ENCODE measurements at places on chromosomes 12 and 14.

GRCh38 chr12:45130881-45131281 is 80.0 kb upstream of the DBX2 start:
- peak; percentile 51 for DNase-seq

DNA sequence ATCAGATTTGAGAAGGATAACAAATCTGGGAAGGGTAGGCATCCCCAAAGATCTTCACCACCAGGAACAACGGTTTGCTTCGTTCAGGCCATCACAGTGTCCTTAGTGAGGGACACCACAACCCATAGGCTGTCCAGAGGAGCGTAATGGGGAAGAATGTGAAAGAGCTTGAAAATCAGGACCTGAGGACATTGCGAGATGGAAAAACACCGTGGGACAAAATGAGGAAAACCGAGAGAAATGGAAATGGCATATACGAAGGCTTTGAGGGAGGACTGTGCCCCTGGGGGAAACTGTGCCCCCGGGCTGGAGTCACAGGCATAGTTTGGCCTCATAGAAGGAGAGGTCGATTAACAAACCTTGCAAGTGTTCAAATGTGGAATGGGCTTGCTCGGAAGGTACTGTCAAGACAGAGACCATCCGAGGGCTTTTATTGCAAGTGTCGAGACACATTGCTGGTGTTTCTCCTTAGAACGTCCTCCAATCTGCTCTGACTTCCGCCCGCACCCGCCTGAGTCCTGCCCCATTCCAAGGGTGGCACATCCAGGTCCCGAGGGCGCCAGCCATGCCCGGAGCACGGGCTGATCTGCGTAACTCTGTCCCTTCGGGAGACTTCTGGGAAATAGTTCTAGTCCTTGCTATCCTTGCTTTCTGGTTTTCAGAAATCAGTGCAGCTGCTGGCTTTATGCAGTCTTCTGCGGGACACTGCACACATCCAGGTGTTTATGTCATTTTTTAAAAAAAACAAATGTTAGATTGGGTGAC is 885 bp upstream of the PALS1 start:
- DNase-seq = peak; percentile 53

DNA sequence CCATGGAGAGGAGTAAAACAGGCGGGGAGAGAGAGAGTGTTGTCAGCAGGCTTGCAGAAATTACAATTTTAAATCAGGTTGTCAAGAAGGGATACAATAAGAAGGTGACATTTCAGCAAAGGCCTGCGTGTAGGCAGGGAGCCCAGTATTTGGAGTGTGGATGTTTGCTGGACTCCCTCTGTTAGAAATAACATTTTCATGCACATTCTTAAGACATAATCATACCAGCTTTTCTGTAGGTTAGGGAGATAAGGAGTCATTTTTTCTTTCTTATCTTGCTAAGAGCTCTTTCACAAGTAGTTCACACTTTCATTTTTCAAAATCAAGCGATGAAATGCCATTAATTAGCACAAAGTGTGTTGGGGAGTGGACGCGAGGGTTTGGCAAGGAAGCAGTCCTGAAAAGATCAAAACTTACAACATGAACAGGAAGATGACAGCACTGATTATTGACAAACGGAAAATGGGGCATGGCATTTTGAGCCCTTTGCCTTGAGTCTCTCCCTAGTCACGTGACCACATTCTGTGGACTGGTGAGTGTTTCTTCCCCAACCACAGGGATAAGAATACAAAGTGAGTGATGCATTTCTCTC is 160.2 kb downstream of the DAD1 start:
- DNase-seq = no peak

DNA sequence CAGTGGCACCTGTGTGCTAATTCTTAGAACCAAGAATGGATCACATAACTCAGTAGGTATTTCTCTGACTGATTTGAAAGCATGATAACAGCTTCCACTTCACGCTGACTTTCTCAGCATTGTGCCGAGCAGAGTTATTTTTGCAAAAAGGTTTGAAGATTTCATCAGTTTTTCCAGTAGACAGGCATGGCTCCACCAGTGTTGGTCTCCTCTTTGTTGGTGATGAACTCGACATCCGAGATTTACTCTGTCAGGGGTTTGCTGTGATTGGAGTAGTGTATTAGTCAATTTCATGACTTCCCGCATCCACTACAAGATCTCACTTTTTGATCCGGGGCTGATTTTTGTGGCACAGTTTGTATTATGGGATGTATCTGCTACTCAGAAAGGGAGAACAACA is 85.3 kb downstream of the PRKCH start:
- peak; percentile 54 for DNase-seq

GRCh38 chr14:50533241-50533705 is 904 bp upstream of the MAP4K5 start:
- DNase-seq = no peak

GRCh38 chr14:75711796-75712211 is 50.8 kb downstream of the TTLL5 start:
- DNase-seq = no peak

DNA sequence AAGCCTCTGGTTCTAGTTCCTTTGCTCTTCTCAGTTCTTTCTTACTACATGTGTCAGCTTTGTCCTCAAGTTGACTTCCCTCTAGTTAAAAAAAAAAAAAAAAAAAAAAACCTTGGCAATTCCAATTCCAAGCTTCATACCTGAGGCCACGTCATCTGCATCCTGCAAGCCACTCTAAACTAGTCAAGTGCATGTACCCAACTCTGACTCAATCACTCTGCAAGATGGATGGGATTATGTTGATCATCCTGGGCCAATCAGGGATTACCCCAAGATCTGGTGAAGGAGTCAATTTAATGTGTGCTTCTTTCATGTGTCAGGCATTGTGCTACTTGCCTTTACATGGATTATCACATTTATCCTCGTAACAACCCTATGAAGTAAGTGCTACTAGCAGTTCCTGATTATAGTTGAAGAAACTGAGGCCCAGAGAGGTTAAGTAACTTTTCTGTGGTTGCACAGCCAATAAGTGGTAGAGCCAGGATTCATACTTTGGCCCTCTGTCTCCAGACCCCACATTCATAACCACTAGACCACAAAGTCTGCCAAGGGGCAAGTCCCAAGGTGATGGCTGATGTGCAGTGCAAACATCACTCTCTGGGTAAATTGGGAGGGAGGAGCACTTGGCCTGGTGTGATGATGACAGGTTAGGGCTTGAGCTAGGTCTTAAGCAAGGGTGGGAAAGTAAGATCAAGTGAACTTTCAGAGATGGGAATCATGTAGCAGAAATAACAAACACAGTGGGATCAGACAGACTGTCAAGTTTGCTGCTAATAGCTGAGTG is 17.3 kb upstream of the CCND2 start:
- DNase-seq = no peak

- DNase-seq = no peak
Observed at GRCh38 chr14:75717729-75718128, 56.7 kb downstream of the TTLL5 start.

DNA sequence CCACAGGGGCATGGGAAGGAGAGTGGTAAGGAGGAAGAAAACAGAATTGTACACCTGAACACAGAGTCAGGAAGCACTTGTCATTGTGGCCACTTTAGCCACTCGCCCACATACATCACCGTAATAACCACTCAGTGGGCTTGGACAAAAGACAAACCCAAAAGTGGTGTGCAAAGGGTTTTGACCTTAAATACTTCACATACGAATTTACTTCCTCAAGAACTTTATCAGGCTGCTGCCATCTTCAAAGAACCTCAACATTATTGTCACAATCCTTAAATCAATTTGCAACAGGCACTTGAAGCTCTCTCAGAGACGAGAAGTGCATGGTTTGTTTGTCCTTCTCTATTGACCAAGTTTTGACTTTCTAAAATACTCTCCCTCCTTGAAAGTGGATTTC is 187.3 kb upstream of the EGLN3 start:
- DNase-seq = no peak

DNA sequence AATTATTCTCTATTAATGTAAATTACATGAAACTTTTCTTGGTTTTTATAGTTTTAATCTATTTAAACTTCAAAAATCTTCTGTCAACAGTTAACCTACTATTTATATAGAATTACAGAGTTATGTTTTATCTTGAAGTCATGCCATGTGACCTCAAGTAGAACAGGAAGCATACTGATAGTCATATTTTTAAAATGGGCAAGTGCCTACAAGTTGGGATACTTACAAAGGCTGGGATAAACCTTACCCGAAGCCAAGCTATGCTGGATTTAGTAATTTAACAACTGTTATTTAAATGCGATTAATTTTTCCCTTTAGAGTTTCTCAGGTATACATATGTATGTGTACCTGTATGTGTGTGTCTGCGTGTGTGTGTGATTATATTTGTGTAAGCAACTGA is 266.9 kb downstream of the RASSF9 start:
- DNase-seq = no peak

DNA sequence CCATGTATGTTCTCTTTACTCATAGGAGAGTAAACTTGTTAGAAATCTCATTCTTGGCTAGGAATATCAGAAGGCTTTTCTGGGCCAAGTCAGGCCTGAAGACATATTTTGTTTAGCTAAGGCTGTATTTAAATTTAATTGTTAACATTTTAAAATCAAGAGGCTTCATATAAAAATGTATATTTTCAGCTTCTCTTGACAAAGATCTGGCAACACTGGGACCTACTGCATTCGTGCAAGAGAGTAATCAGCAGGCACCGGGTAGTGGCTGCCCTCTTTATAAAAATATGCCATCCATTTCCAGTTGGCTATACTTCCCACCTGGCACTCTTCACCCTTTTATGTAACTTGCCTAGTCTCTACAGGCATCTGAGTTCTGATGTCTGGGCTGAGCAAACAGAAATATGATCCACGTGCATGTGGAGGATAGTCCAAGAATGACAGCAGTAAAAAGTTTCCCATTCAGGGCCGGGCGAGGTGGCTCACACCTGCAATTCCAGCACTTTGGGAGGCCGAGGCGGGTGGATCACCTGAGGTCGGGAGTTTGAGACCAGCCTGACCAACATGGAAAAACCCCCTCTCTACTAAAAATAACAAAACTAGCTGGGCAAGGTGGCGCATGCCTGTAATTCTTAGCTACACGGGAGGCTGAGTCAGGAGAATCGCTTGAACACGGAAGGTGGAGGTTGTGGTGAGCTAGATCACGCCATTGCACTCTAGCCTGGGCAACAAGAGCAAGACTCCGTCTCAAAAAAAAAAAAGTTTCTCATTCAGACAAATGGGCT is 2.0 kb upstream of the SOS2 start:
- peak; percentile 46 for DNase-seq

DNA sequence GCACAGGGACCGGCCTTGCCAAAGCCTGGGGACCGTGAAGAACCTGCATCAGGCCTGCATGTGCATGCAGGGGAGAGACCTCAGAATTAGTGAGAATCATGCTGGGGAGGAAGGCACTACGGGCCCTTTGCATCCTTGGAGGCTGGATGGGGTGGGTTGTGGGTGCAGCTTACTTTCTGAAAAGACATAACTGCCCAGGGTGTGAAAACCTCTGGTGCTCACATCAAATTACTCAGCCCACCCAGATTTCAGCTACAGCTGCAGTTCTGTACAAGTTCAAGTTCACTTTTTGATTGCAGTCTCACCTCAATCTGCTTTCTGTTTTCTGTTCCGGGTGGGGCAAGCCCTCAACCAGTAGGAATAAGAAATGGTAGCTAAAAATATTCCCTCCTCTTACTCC is 130.6 kb downstream of the SLC15A4 start:
- no peak for DNase-seq

- DNase-seq = no peak
Observed at GRCh38 chr14:79415726-79416125, 795.6 kb downstream of the DIO2 start.

GRCh38 chr12:57141249-57141648 is 6.2 kb downstream of the LRP1-AS start:
- DNase-seq = no peak

GRCh38 chr12:19423166-19423930 is 15.9 kb upstream of the AEBP2 start:
- DNase-seq = no peak

DNA sequence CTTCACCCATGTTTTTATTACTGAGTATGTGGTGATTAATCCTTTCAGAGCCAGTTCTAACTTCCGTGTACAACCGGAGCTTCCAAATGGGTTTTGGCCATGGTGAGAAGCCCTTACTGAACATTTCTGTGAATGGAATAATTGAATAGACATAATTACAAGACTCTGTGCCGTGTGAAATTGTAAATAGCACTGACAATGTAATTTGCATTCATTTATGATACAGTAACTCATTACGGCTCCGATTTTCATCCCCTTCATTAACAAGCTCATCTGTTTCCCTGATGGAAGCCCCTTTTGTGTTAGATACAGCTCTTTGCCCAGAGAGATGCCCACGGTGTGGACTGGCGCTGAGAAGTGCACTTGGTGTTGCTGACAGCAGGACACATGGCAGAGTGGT is 891.0 kb downstream of the AACS start:
- DNase-seq = no peak

Data from stimulated activated CD4-positive, alpha-beta T cell treated with anti-CD3 and anti-CD28 coated beads, Interleukin-15, amount 100 ng/mL, for 24 hours (primary cell).